ENCODE measurements at places on chromosomes 3 and 15. TPM values are rescaled to one million over a fixed set of nuclear protein-coding genes. Genes with fewer than 3 reads are reported as not detected.

Gene WDR6
- 83.3 TPM for total RNA-seq

Gene SKOR1
- total RNA-seq: not detected

- no peak for DNase-seq
Measured at GRCh38 chr3:126553284-126554084, 5.2 kb downstream of the C3orf22 start.

GRCh38 chr3:112498914-112499711 is at the start of gene BTLA:
Gene BTLA (minus strand): TSS chr3:112499472. CDS start chr3:112499358, 114 bp downstream.
- no peak for DNase-seq

GRCh38 chr3:178529606-178530225 is 6.5 kb upstream of the KCNMB2 start:
- DNase-seq: no peak

All from Right ventricle myocardium inferior (tissue), 1 donor.